Erythroblast (primary cell): ENCODE measurements at places on chromosomes 5 and 9.
A peak's percentile ranks its signal among the peaks of the same experiment; 100 is the strongest.

GRCh38 chr9:110069326-110070248, 138.4 kb downstream of the C9orf152 start:
- DNase-seq = peak; percentile 65

- DNase-seq = no peak
These were observed 17.3 kb downstream of the LMAN2 start for GRCh38 chr5:177334155-177334551.

GRCh38 chr5:174223355-174223754, 177.8 kb downstream of the NSG2 start:
- DNase-seq = no peak

DNA sequence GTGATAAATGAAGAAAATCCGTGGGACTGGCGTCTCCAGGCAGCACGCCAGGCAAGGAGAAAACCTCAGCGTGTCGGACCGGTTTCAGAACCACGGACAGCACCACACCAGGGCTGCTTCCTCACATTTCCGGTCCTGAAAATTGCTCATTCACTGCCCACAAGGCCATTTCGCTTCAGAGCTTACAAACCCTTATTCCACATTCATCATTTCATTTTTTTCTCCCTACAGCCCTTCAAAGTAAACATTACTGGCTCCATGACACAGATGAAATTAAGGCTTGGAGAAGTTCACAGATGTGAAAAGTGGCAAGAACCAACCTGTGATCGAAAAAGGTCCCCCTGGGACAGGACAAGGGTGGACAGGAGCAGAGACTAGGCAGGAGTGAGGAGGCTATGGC, 1.5 kb upstream of the GPRIN1 start:
- peak; percentile 73 for DNase-seq

DNA sequence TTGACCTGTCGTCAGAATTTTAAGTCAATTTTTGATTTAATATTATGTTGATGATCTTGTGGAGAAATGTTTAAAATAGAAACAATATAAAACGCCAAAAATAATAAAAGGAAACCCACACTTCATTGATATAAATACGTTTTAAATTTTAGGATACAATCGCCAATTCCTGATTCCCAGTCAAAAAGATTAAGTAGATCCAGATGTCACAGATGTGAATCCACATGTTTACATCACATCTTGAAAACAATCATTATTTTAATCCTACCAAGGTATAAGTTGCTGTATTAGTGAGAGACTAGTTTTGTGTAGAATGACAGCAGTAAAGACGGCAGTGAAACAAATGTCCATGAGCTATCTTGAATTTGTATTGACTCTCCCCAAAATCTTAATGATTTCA, 4.9 kb downstream of the TAS2R1 start:
- DNase-seq = no peak

- peak; percentile 54 for DNase-seq
These were observed 21.9 kb upstream of the VDAC1 start for GRCh38 chr5:134026521-134027287.

- no peak for DNase-seq
These were observed 110.5 kb downstream of the PHF2 start for GRCh38 chr9:93686880-93687236.

DNA sequence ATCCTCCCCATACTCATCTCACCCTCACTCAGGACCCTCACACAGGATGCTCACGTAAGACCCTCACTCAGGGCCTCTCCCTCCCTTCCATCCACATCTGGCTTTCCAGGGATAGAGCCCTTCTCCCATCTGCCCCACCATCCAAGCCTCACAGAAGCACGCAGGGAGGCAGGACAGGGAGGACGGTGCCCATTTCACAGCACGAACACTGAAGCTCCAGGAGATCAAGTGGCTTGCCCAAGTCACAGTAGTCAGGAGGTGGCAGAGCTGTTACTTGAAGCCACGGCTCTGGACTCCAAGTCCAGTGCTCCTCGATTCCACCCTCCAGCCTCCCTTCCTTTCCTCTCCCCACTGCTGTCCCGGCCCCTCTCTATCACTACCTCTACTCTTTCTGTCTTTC, 21.7 kb downstream of the DNM1 start:
- no peak for DNase-seq

- no peak for DNase-seq
These were observed 165.8 kb upstream of the CDH6 start for GRCh38 chr5:31027721-31028120.
